Camera-type eye (tissue), 1 donor: ENCODE measurements at places on chromosomes 1 and 21. TPM values are rescaled to one million over a fixed set of nuclear protein-coding genes. Genes with fewer than 3 reads are reported as not detected.

IFI6 gene
- total RNA-seq = 28.0 TPM

S100A7 gene
- not detected for total RNA-seq

F13B gene
- not detected for total RNA-seq

GBP7 gene
- total RNA-seq = not detected

SERINC2 gene
- 5.7 TPM for total RNA-seq

OR2T11 gene
- not detected for total RNA-seq

CSMD2 gene
- total RNA-seq = 9.2 TPM

GJA4 gene
- total RNA-seq = 18.1 TPM

ACTA1 gene
- 82.8 TPM for total RNA-seq

ATP6V1G3 gene
- total RNA-seq = not detected

PCNX2 gene
- total RNA-seq = 21.3 TPM

HES3 gene
- not detected for total RNA-seq

FAM131C gene
- total RNA-seq = 4.0 TPM

OR6N1 gene
- total RNA-seq = not detected

WDTC1 gene
- total RNA-seq = 48.7 TPM

FCGR1A gene
- 3.4 TPM for total RNA-seq

USH2A gene
- 48.3 TPM for total RNA-seq

TDRD10 gene
- 3.3 TPM for total RNA-seq

AMY1A gene
- not detected for total RNA-seq

LGR6 gene
- total RNA-seq = 3.6 TPM

ELAVL4 gene
- 15.3 TPM for total RNA-seq

ASB17 gene
- not detected for total RNA-seq

UQCRH gene
- total RNA-seq = 372 TPM

NUP210L gene
- total RNA-seq = 0.11 TPM

FALEC gene
- total RNA-seq = not detected

KDF1 gene
- 0.27 TPM for total RNA-seq

XKR8 gene
- 3.9 TPM for total RNA-seq

CYP2J2 gene
- 2.7 TPM for total RNA-seq

CCDC17 gene
- 0.93 TPM for total RNA-seq

BACH1 gene
- 130 TPM for total RNA-seq

AKR7A3 gene
- total RNA-seq = 3.3 TPM

FCRL6 gene
- 0.16 TPM for total RNA-seq

CHRNB2 gene
- 12.7 TPM for total RNA-seq

APP gene
- total RNA-seq = 513 TPM

CELSR2 gene
- total RNA-seq = 35.2 TPM

CALML6 gene
- 1.8 TPM for total RNA-seq

CR2 gene
- 0.11 TPM for total RNA-seq

CFHR5 gene
- total RNA-seq = not detected
